Activated CD4-positive, alpha-beta memory T cell treated with anti-CD3 and anti-CD28 coated beads for 36 hours (primary cell): ENCODE measurements at places on chromosomes 16 and 17. TPM values are rescaled to one million over a fixed set of nuclear protein-coding genes. Genes with fewer than 3 reads are reported as not detected.

DNA sequence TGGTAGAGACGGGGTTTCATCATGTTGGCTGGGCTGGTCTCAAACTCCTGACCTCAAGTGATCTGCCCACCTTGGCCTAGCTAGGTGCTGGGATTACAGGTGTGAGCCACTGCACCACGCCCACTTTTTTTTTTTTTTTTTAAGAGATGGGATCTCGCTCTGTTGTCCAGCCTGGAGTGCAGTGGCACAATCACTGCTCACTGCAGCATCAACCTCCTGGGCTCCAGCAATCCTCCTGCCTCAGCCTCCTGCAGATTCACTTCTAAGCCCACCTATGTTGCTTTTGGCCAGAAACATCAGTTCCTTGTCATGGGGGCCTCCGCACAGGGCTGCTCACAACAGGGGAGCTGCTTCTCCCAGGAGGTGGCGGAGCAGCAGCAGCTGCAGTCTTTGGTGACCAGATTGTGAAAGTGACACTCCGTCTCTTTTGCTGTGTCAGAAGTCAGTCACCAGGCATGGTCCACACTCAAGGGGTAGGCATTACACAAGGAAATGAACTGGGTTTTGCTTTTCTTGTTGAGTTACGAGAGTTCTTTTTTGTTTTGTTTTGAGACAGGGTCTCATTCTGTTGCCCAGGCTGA is 4.5 kb upstream of the NME4 start:
- DNase-seq = peak; percentile 56

DNA sequence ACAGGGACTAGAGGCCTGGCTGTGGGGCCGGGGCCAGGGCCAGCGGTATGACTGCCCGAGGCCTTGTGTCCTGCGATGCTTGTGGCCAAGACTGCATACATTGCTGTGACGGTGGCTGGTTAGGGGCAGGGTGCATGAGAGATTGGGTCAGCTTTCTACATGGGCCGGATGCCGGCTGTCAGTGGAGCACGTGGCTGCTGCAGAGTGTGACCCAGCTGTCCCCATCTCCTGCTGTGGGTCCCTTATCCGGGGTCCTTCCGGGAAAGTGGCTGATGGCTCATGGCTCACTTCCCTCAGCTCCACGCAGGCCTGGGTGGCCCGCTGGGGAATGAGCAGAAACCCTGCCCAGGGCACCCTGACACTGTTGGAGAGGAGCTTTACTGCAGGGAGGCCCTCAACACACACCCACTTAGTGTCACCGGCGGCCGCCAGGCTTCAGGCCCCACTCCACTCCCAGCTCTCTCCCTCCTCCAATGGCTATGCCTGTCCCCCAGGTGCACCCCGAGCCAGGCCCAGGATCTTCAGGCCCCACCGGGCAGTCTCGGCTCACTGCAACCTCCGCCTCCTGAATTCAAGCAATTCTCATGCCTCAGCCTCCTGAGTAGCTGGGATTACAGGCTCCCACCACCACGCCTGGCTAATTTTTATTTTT is 808 bp upstream of the RGS11 start:
- DNase-seq = no peak

DNA sequence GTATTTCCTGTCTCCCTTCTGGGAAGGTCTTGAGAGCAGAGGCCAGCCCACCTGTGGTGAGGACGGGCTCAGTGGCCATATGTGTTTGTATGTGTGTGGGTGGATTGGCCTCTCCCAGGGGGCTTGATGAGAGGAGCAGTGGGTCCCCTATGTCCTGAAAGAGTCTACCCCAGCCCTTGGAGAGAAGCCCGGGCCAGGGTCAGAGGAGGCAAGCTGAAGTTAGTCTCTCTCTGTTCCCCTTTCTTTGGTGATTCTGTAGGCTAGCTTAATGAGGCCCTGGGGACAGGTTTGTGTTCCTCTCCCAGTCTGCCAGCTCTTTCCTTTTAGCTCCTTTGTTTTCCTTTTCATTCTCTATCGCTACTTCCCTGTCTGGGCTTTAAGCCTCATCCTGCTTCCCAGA is 23.8 kb upstream of the NFATC3 start:
- DNase-seq = no peak

GRCh38 chr16:12819126-12820117 is 15.7 kb upstream of the CPPED1 start:
- DNase-seq = peak; percentile 88

DNA sequence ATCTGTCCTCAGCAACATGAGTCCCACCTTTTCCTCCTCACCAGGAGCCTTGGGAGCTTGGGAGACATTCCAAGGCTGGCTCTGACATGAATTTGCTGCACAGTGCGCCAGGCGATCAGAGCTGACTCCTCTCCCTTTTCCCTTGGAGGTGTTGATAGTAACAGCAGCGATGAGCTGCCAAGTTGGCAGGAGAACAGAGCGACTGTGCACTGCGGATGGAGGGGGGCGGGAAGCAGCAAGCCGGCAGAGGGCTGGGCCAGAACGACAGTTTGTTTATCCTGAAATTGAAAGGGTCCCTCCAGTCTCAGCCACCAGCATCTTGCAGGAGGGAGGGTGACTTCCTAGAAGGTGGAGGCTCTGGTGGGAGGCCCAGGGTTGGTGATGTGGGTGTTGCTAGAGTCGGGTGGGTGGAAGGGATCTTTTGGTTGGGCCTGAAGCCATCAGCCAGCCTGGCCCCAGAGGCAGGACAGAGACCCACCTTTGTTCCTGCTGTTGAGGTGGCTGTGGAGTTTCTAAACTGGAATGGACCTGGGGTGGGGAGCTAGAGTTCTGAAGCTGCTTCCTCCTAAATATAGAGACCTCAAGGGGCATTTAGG is 22.5 kb upstream of the DYNLL2 start:
- no peak for DNase-seq

DNA sequence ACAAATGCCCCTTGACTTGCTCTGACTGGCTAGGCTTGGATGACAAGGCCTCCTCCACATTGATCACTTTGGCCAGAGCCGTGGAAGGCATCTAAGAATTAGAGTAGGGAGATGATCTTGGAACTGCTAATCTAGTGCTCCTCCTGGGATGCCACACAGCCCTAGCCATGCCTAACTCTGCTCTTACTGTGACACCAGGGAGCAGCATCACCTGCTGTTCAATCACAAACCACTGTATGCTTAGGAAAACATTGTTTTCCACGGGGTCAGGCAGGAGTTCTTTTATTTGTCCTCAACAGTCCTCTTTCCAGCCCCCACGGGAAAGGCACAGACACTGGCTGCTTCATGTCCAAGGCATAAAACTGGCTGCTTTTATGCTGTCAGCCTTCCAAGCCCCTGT is 46.3 kb downstream of the C16orf78 start:
- DNase-seq = no peak

GRCh38 chr17:38881600-38882191 is 11.8 kb downstream of the LASP1 start:
- DNase-seq = peak; percentile 69

Gene SDK2
- total RNA-seq = 0.05 TPM

Gene SHISA9
- not detected for total RNA-seq

- DNase-seq = no peak
These were observed 50.6 kb downstream of the SPECC1 start for GRCh38 chr17:20059728-20060188.

- DNase-seq = no peak
These were observed 10.2 kb downstream of the MMD start for GRCh38 chr17:55411463-55411855.

Gene TPSAB1
- total RNA-seq = not detected

GRCh38 chr17:49433000-49433694 is 18.5 kb upstream of the PHB1 start:
- no peak for DNase-seq

DNA sequence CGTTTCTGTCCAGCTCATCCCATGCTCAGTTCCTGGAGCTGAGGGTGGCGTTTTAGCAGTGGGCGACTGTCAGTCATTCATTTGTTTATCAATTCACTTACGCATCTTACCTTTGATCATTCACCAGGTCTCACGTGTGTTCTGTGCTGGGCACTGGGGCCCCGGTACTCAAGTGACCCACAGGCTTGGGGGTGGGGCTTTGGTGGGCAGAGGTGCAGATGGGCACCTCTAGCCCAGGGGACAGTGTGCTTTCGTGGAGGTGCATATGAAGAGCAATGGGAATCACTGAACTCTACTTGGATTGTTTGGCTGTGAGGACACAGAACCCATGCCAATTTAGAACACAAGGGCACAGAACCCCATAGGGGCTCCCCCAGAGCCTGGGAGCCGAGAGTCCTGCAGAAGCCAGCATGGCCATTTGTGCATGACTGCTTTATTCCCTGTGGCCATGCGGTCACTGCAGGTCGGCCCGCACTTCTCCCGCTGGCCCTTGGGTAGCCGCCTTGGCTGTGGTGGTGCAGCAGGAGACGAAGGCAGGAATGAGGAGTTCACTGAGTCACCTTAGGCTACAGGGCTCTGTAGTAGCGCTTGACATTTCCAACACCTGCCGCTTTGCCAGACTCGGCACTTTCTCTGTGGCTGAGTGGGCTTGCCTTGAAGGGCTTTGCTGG is 144.6 kb downstream of the SNX29 start:
- no peak for DNase-seq

GRCh38 chr17:63832455-63832854 is 5.0 kb upstream of the FTSJ3 start:
- DNase-seq = no peak

Gene HS3ST3A1
- 1.8 TPM for total RNA-seq

DNA sequence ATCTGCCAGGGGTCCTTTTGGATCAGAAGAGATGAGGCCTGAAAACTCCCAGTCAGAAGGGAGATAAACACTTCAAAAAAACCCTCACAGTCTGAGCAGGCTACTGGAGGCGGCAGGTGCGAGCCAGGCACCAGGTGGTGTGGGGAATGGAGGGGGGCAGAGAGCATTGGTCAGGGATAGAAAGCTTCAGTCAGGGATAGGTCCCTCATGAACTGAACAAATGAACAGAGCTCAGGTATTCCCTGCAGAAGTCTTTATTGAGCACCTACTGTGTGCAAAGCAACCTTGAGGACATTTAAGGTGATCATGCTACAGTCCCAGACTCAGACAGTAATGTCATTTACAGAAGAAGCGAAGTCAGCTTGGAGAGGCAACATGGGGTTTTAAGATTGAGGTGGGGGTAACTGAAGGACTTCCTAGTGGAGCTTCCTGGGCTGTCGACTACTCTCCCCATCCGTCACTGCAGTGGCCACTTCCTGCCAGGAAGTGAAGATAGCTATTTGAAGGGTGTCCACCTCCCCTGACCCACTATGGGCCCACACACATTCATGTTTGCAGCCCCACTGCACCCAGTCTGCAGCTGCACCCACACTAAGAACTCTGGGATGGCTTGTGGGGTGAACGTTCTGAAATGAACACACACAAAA is 3.2 kb downstream of the KIFC3 start:
- DNase-seq = no peak

Gene WSCD1
- 0.53 TPM for total RNA-seq

DNA sequence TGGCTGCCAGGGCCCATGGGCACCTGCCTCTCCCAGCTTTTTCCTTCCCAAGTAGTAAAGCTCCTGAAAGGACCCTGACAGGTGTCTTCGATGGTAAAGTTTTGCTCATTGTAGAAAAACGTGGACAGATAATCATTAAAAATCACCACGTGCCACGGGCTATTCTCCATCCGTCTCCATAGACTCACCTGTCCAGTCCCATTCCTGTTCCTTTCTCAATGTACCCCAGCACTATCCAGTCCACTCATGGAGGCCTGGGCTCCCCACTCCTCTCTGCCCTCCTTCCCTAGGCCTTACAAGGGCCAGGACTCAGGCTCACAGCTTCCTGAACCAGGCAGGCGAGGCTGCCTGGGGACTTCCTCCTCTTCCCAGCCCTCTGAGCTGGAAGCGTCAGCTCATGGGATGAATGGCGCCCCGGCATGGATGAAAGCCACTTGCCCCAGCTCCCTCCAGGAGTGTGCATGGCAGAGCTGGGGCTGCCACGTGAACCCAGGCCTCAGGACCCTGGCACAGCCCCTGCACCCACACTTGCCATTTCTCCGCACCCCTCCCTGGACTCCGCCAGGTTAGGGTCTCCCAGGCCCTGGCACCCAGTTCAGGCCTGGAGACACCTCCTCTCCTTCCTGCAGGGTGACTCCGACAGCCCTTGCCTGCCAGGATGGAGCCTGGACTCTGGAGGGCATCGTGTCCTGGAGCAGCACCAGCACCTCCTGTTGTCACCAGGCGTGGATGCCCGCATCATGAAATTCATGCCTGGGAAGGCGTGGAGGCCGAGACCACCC is 8.8 kb downstream of the CTRB1 start:
- DNase-seq = no peak

Gene CTRB2
- total RNA-seq = not detected

- DNase-seq = peak; percentile 88
These were observed 8.2 kb upstream of the CSNK1D start for GRCh38 chr17:82281502-82282238.

DNA sequence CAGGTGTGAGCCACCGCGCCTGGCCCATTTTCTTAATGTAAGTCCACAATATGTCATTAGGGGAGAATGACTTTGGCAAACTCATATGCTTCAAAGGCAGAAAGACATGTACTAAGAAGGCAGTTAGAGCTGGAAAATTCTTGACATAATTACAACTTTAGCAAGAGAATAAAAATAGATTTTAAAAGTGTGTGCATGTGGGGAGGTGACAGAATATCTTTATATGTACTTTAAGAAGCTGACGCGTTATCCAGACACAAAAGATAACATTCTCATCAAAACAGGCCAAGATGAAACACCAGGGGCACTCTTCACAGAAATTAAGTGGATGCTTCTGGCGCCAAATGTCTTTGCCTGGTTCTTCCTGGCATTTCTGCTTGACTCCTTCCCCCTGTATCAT is 28.2 kb downstream of the GJC1 start:
- no peak for DNase-seq

Gene HOXB2
- total RNA-seq = 16.8 TPM
